ENCODE measurements at places on chromosomes 1 and 21. TPM values are rescaled to one million over a fixed set of nuclear protein-coding genes. Genes with fewer than 3 reads are reported as not detected.

GRCh38 chr1:5447503-5447960 lies 544.7 kb downstream of the NPHP4 start:
- DNase-seq: no peak

DNA sequence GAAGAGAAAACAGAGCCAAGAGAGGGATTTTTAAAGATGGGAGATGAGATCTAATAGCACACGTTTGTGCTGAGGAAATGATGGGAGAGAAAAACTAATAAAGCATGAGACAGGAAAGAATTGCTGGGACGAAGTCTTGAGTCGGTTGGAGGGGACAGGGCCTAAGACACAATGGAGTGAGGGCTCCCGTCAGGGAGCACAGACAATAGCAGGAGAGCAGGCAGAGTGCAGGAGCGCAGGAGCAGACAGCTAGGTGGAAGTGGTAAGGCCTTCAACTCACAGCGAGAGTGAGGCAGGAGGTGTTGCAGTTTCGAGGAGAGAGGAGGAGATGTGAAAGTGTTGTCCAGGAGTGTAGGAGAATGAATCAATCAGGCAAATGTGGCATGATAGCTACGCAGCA lies 59.9 kb upstream of the SOX13 start:
- no peak for DNase-seq

The C1orf53 gene
- total RNA-seq: 7.3 TPM

GRCh38 chr1:167121375-167122120 lies 27.7 kb downstream of the STYXL2 start:
- peak; percentile 60 for DNase-seq

The KRTAP7-1 gene
- not detected for total RNA-seq

DNA sequence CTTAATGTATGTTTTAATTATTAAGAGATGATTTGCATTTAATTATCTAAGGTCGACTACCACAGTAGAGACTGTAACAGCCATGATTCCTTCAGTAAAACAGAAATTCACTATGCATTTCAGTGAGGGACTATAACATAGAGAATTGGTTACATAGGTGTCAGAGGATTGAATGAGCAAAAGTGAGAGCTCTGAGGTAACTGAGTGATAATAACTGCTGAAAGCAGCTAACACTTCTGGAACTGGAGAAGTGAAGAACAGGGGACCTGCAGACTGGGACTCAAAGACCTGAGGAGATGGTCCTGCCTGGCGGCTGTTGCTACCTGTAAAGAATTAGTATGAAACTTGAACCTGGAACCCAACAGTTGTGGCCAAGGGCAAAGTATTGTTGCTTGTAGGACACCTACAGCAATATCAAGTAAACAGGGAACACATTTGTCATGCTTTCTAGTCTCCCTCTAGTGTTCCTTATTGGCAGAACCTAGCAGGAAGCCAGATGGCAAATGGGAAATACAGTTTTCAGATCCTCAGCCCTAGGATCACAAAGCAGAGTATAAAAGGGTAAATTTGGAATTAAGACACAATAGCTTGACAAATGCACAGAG lies 110.6 kb downstream of the HS2ST1 start:
- no peak for DNase-seq

The RNF207 gene
- total RNA-seq: 18.1 TPM

- DNase-seq: no peak
Observed at GRCh38 chr1:57311411-57311810, 112.4 kb downstream of the DAB1 start.

The PLCH2 gene
- total RNA-seq: 4.4 TPM

The UMODL1 gene
- total RNA-seq: not detected

DNA sequence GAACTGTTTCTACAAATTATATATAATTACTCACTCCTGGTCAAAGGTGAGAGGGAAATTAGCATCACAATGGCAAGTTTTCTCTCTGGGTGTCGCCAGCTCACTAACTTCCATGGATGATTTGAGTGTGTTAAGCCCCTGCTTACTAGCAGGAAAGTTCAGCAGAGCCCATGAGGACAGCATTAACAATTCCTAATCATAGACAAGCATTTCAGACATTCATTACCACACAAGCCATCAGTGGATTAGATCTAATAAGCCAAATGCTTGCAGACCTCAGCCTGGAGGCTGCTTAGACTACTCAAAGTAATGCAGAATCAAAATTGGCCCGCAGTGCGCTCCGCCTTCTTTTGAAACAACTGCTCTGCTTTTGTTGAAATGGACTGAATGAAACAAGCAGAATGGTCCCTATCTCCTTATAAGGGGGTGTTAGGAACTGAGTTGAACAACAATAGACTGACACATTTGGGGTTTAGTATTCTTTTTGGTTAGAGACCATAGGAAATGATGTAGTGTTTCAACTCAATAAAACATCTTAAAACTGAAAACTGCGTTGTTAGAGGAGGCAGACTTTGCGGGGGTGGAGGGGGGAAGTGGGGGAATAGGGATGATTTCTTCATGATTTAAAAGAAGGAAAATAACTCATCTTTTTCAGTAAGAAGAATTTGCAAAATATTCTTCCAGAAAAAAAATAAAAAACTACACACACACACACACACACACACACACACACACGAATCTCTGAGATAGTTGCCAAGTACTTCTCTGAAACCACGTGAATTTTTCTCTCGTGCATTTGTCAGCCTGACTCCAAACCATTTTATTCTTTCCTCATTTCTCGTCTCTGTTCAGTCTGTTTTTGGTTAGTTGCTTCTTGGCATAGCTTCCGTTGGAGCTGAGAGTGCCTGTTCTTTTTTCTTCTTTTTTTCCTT lies 54.6 kb downstream of the GORAB start:
- no peak for DNase-seq

The PTGS2 gene
- 32.2 TPM for total RNA-seq

The NFASC gene
- 9.3 TPM for total RNA-seq

The CR2 gene
- 1.2 TPM for total RNA-seq

Data from upper lobe of left lung (tissue), 6 donors.